ENCODE measurements at places on chromosomes 2 and 18.
A peak's percentile ranks its signal among the peaks of the same experiment; 100 is the strongest.

DNA sequence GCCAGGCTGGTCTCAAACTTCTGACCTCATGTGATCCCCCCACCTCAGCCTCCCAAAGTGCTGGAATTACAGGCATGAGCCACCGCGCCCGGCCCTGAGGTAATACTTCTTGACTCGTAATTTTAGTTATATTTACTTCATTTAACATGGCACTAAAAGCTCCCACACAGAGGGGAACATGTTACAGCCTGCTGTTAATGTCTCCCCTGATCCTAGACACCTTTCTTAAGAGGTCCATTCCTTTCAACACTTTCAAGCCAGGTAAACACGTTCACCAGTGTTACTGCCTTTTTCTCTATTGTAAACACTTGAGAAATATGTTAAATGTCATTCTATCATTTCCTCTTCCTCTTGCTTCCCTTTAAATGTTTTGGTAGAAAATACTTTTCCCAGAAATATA is 161.4 kb downstream of the METTL4 start:
- DNase-seq, result no peak

DNA sequence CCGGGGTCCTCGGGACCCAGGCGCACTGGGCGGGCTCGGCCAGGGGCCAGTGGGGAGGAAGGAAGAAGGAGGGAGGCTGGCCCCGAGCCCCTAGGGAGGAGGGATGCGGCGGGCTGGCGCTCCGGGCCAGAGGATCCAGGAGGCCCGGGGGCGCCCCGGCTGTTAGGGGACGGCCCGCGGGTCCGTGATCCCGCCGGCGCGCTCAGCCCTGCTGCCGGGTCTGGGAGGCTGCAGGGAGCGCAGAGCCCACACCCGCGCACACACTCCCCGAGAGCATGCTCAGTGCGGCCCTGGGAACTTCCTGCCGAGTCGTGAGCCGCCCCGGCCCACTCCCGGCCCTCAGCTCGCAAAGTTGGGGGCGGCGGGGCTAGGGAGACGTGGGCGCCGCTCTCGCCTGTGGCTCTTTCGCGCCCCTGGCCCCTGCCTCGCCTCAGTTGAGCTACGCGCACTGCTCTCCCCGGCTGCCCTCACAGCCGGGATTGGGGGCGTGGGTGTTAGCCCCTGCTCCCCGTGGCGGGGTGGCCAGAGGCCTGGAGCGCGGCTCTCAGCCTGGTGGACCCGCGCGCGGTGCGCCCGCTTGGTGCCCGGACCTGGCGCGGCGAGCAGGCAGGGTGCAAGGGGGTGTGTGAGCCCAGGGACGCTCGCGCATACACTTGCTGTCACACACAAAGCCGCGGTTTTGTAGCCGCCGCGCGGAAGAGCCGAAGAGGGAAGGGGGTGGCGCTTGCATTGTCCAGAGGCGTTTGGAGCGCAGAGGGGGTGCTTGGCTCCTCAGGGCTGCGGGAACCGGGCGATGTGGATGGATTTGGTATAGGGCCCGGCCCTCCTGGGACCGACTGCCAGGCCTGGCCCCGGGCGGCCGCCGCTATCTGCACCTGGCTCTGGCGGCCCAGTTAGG is 132.9 kb upstream of the MGAT5 start:
- peak; percentile 64 for DNase-seq

- DNase-seq, result no peak
Observed at GRCh38 chr2:10136101-10136934, 13.8 kb downstream of the RRM2 start.

DNA sequence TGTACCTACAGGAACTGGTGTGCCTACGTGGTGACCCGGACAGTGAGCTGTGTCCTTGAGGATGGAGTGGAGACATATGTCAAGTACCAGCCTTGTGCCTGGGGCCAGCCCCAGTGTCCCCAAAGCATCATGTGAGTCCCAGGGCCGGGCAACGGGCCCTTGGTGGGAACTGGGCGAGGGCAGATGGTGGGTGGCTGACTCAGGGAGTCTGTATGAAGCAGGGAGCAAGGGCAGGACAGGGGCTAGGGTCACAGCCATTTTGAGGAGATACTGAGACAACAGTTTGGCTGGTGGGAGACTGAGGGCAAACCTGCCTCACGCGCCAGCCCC is 1.7 kb downstream of the EMILIN1 start:
- DNase-seq, result no peak

GRCh38 chr2:180604077-180604476 is 376.3 kb upstream of the UBE2E3 start:
- peak; percentile 51 for DNase-seq

DNA sequence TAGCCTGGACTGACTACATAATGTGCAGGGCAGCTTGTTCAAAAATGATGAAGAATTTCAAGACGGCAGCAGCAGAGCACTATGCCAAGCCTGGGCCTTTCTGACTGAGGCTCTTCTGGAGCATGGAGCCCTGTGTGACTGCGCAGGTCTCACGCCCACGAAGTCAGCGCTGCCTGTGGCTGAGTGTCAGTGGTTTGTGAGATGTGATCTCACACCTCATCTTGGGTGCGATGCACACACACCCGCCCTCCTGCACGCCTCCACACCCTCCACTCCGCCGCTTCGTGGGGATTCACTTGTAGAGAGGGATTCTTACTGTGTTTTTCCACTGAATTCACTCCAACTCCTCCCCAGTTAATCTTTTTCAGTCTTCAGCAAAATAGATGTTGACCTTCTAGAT is 103.9 kb downstream of the VIT start:
- DNase-seq, result no peak

DNA sequence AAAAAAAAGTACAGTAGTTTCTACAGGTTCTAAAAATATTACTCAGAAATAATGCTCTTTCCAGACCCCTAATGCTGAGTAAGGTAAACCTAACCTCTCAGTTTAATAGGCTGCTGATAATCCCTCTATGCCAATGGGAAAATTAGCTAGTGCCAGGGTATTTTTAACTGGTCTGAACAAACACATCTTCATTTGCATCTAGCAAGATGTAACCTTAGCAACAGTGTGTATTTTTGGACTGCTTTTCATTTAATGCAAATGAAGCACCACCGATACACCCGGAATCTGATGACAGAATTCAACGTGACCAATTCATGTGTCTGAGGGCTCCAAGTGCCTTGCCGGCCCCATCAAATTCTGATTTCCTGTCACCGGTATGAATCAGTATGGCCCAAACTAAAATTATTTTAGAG is 47.4 kb upstream of the CYRIA start:
- no peak for DNase-seq

DNA sequence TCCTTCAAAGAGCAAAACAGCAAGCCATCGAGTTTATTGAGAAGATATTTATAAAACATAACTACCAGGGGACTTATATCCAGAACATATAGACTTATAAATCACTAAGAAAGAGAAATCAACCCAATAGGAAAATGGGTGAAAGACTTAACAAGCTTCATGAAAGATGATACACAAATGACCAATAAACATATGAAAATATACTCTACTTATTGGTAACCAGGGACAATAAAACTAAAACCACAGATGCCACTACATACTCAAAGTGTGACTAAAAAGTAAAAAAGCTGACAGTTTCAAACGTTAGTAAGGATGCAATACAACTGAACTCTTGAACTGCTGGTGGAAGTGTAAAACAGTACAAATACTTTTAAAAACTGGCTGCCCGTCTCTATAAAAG is 154.3 kb downstream of the TMEM163 start:
- no peak for DNase-seq

GRCh38 chr2:159933040-159933726 is 129.2 kb downstream of the PLA2R1 start:
- DNase-seq, result no peak

DNA sequence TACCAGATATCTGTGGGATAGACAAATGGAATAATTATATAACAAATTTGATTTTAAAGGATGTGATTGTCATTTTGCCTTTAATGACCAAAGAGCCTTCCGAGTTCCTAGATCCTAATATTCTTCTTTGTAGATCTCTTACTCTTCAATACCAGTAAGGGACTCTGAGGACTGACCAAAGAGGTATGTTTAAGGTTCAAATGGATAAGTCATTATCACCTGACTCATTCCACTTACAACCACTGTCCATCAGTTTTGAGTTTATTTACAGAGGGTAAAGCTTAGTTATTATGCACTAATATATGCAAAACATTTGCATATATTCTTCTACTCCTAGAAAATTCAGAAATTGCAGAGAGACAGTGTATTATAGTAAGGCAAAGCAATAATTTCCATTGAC is 62.7 kb downstream of the CCDC148 start:
- peak; percentile 16 for DNase-seq

GRCh38 chr2:164935118-164936101 is 19.9 kb downstream of the SLC38A11 start:
- no peak for DNase-seq

GRCh38 chr2:16607301-16607700 is 58.3 kb downstream of the CYRIA start:
- DNase-seq, result no peak

- DNase-seq, result no peak
Observed at GRCh38 chr2:197606180-197606579, 69.2 kb downstream of the RFTN2 start.

DNA sequence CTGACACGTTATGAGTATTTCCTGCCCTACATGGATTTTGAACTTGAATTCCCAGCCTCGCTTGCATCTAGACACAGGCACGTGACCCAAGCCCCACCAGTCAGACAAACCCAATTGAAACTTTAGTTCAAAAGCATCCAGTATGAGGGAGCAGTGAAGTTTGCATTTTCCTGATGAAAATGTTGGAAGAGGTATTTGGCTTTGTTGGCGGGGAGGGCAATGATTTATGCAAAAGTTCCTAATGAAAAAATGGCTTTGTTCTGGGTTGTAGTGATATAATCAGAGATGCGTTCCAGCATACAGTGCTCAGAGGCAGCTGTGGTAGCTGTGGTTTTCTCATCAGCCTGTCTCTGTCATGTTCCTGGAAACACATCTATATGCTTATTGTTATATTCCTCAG is 36.8 kb upstream of the CPS1 start:
- DNase-seq, result no peak

- no peak for DNase-seq
Observed at GRCh38 chr2:70797506-70797905, 7.1 kb upstream of the FIGLA start.

GRCh38 chr2:110153416-110153815 is 37.8 kb upstream of the MALL start:
- DNase-seq, result no peak

- no peak for DNase-seq
Observed at GRCh38 chr2:53633441-53633840, 134.2 kb upstream of the CHAC2 start.

GRCh38 chr18:56836173-56836572 is 185.0 kb downstream of the WDR7 start:
- DNase-seq, result no peak

- no peak for DNase-seq
Observed at GRCh38 chr18:28163201-28163775, 13.6 kb downstream of the CDH2 start.

All from ACHN (cell line).